Progenitor cell of endocrine pancreas (in vitro differentiated cells): ENCODE measurements at places on chromosomes 1 and 21. TPM values are rescaled to one million over a fixed set of nuclear protein-coding genes. Genes with fewer than 3 reads are reported as not detected.

Gene TNFSF18
- total RNA-seq, result not detected in 2 replicates

GRCh38 chr1:15178571-15179484, 25.3 kb downstream of the TMEM51 start:
- DNase-seq, result no peak

- DNase-seq, result no peak
Observed at GRCh38 chr1:222709700-222710153, 2.6 kb downstream of the AIDA start.

- no peak for DNase-seq
Observed at GRCh38 chr1:16095447-16095846, 22.0 kb upstream of the FAM131C start.

Gene CD247
- total RNA-seq, result not detected in 2 replicates

- DNase-seq, result no peak
Observed at GRCh38 chr1:85311818-85312217, 35.4 kb upstream of the BCL10 start.

- DNase-seq, result no peak
Observed at GRCh38 chr1:167689567-167689920, 32.2 kb upstream of the MPZL1 start.

DNA sequence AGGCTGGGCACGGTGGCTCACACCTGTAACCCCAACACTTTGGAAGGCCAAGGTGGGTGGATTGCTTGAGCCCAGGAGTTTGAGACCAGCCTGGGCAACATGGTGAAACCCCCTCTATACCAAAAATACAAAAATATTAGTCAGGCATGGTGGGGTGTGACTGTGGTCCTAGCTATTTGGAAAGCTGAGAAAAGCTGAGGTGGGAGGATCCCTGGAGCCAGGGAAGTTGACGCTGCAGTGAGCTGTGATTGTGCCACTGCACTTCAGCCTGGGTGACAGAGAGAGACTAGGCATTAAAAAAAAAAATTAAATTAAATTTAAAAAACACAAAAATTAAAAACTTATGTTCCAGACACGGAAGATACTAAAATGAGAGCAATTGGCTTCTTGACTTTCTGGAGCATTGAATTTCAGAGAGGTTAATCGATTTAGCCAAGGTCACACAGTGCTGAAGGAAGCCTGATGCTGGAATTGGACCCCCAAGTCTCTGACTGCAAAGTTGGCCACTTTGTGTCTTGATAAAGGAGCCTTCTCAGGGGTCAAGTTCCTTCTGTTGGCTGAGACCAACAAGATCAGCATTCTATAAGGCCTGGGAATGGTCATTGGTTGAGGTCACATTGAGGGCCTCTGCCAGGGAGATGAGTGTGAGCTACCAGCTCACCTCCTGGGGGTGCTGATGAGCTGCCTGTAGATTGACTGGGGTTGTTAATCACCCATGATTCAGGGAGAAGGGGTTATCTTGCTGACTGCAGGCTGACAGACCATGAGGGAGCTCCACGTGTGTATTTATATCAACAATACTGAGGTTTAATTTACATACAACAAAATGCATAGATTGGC, 54.3 kb downstream of the RPS6KA1 start:
- DNase-seq, result no peak
